ENCODE measurements at places on chromosomes 5 and 9.

DNA sequence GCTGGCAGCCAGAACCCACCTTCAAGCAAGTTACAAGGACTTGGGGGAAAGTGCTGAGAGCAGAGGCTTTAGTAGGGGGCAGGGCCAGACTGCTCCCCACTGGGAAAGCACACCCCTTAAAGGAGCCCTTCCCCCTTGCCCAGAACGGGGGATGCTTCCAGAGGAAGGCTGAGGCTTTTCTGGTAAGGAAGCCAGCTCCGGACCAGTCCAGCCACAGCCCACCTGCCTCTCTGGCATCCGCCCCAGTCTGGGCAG, 4.2 kb upstream of the DPM2 start:
- no peak for DNase-seq

- DNase-seq, result no peak
Measured at GRCh38 chr5:7976411-7977190, 107.7 kb downstream of the MTRR start.

DNA sequence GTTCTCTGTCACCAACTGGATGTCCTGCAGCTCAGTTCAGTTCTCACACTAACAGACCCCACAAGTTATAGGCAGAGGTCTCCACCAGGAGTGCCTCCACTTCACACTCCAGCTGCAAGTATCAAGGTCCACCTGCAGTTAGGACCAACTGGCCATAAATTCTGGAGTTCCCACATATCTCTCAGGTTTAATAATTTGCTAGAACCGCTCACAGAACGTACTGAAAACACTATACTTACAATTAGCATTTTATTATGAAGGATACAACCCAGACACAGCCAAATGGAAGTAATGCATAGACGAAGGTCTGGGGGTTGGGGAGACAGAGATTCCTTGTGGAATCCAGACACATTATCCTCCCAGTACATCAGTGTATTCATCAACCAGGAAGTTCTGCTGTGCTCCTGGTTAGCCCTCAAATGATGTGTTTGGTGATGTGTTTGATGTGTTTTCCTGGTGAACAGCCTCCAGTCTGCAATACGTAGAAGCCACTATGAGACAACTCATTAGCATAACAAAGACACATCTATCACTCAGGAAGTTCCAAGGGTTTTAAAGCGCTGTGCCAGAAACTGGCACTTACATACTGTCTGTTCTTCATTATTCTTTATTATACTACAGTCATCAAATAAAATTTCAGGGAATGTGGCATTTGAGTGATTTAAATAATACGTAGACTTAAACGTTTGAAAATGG, 25.4 kb downstream of the OGN start:
- DNase-seq, result peak; percentile 39

- DNase-seq, result peak; percentile 22
Measured at GRCh38 chr5:123696921-123697341, 185.0 kb downstream of the CSNK1G3 start.
